ENCODE measurements at places on chromosomes 5 and 9.

- DNase-seq: no peak
Observed at GRCh38 chr9:88280816-88281382, 107.3 kb upstream of the SPIN1 start.

- no peak for DNase-seq
Observed at GRCh38 chr5:126851501-126852011, 74.6 kb downstream of the LMNB1 start.

GRCh38 chr5:131514316-131515283 lies 120.4 kb downstream of the RAPGEF6 start:
- DNase-seq: no peak

DNA sequence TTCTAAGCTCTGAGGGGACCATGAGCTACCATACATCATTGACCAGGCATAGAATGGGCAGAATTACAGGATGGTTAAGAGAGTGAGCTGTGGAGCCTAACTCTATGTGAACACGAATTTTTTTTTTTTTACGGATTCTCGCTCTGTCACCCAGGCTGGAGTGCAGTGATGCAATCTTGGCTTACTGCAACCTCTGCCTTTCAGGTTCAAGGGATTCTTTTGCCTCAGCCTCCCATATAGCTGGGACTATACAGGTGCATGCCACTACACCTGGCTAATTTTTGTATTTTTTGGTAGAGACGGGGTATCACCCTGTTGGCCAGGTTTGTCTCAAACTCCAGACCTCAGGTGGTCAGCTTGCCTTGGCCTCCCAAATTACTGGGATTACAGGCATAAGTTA lies 72.8 kb upstream of the PCAT7 start:
- DNase-seq: no peak

DNA sequence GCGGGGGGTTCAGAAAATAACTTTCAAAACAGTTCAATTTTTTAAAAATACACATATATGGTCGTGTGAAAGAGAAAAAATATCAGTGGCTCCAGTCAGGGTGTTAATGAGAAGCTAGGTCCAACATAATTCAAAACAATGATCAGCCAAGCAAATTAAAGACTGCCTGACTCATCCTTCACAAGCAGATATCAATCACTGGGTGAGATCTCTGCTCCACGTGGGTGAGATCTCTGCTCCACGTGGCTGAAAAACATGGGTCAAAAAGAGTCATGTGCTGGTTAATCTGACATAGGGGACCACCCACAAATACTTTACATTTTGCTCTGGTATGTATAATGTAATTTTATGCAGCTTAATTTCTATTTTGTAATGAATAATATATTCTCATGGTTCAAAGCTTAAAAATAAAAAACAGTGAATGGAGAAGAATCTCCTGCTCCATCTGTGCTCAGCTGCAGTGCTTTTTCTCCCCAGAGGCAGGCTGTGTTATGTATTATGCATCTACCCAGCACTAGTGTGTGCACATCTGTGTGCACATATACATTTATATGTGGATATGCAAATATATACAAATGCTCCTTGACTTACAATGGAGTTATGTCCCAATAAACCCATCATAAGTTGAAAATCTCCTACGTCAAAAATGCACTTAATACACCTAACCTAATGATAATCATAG lies 93.1 kb upstream of the S1PR3 start:
- no peak for DNase-seq

DNA sequence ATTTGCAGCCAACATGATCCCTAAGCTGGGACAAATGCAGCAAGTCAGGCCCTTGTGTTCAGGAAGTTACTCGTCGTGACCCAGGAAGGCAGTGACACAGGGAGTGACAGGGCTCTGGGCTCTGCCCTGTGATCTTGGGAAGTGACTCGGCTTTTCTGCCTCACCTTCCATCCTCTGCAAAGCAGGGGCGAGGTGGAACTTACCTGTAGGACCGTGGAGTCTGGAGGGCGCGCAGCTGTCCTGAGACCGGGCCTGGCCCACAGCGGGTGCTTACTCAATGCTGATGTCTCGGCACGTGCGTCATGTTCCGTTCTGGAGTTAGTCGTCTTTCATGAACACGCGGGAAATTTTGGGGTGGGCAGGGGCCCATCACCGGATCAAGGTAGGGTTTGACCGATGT lies 22.8 kb upstream of the LPCAT1 start:
- no peak for DNase-seq

DNA sequence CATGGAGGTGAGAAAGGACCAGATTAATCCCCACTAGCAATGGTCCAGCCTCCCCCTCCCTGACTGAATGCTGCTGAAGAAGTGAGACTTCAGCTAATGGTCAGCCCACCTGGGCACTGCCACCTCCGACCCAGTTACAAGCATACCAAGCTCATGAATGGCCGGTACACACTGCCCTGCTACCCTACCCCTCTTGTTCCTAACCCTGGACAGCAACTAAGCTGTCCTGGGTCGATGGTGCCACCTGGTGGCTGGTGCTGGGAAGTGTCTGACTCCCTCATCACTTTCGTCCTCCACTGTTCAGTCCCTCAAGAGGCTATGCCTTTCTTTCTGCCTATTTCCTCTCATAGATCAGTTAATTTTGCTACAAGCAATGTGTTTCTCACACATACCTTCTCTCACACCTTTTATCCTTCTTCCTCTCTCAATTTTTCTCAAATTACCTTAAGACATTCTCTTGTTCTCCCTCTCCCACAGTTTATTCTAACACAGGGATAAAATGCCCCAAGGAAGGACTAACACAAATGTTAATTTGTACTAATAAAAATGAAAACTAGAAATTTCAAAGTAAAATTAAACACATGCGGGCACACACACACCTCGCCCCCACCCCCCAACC lies 42.4 kb downstream of the PAX5 start:
- peak; percentile 30 for DNase-seq

- no peak for DNase-seq
Observed at GRCh38 chr5:124280079-124280478, 466.4 kb downstream of the ZNF608 start.

- no peak for DNase-seq
Observed at GRCh38 chr5:145979270-145980223, 43.2 kb downstream of the SH3RF2 start.

GRCh38 chr5:108212775-108213346 lies 169.0 kb downstream of the FBXL17 start:
- DNase-seq: no peak

DNA sequence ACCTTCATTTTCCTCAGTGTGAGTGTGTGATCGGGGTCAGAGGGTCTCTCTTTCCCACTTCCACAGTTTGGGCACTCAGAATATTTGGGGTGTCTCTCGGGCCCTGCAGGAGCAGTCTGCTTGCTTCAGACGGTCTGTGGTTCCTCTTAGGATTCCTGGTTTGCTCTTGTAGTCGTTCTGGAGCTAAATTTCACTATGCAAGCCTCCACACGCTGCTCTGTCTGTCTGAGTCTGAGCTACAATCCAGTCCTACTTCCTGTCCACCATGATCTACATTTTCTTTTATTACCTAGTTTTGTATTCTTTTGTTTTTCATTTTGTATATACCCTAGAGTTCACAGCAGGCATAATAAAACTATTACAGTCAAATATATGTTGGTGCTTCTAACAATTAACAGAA lies 1967.3 kb upstream of the NUDT12 start:
- DNase-seq: no peak

DNA sequence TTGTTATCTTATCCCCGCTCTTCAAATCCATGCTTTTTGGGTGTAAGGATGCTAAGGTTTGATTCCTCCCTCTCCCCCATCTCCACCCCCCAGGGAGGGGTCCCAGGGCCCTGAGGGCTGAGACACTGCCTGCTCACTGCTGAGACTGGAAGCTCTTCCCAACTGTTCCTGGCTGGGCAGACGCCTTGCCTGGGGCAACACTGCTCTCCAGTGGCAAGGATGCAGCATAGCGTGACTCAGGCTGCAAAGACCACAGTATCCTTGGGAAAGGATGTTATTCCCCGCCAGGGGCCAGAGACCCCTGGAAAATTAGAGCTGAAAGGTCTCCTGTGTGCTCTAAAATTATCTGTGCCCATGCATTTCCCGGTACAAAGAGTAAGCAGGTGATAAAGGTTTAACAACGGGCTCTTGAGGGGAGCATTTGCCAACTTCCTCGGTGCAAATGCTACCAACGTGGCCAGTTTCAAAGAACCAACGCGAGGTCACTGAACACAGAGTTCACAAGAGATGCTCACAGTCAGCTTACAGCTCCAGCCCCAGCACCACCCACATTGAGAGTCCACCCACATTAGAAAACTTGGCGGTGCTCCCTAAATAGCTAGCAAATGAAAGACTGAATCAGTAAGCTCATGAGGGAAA lies 271.9 kb downstream of the NSG2 start:
- no peak for DNase-seq

DNA sequence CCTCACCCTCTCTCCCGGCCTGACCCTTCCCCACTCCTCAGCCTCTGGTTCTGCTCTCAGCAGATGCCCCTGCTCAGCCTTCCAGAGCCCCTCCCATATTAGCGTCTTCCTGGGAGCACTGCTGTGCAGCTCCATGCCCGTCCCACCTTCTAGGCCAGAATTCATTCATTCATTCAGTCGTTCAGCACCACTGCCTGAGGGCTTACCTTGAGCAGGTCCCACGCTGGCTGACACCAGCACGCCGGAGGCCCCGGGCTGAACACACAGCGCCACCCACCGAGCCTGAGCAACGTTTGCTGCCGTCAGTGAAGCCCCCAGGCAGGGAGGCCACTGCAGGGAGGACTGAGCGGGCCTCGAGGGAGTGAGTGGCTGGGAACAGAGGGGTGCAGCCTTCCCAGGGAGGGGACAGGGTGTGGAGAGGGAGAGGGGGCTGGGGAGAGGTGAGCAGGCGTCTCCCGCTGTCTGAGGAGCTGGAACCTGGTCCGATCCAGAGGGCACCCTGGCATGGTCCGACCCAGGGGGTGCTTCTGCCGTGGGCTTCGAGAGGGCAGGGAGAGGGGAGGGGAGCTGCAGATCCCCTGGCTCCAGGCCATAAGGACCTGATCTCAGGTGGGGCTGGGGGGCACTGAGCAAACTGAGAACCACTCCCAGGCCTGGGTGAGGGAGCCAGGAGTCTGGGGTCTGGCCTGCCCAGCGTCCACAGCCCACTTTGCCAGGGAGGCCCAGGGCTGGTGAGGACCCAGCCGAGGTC lies 98.8 kb upstream of the RAPGEF1 start:
- DNase-seq: no peak

GRCh38 chr5:150109921-150110320 lies 23.6 kb upstream of the CSF1R start:
- no peak for DNase-seq

DNA sequence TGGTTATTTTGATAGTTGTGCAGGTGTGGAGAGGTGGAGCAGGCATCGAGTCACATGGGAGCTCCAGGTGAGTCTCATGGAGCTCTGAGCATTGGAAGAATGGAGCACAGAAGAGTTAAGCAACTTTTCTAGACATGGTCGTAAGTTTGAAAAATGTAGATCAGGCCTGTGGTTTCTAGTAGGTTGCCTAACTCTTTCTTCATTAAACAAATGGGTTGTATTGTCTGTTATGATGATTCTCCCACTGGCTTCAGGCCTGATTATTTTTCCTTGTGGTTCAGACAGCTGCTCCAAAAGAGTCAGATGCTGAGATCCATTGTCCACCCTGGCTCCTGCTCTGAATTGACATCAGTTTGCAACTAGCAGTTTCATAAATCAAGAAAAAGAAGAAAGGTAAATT lies 80.3 kb upstream of the RPS23 start:
- no peak for DNase-seq

DNA sequence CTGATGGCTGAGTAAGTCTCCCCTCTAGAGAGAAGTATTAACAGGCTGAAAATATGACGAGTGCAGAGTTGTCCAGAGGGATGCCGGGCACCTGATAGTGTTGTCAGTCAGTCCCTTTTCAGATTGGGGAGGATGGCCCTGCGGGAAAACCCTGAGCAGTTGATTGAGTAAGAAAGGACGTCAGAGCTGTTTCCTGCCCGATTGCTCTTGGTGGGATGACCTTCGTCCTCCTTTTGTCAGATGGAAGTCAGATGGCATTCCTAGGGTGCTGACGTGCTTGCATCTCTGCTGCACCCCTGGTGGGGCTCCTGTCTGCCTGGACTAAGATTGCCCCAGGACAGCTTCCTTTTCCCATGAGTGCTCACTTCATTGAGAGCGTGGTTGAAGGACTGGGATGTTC lies 9.8 kb downstream of the ZNF354B start:
- no peak for DNase-seq

Data from activated naive CD4-positive, alpha-beta T cell treated with Interleukin-2 at 50 U/mL for 16 hours (primary cell).